ENCODE measurements at places on chromosomes 2 and 18. TPM values are rescaled to one million over a fixed set of nuclear protein-coding genes. Genes with fewer than 3 reads are reported as not detected.

DNA sequence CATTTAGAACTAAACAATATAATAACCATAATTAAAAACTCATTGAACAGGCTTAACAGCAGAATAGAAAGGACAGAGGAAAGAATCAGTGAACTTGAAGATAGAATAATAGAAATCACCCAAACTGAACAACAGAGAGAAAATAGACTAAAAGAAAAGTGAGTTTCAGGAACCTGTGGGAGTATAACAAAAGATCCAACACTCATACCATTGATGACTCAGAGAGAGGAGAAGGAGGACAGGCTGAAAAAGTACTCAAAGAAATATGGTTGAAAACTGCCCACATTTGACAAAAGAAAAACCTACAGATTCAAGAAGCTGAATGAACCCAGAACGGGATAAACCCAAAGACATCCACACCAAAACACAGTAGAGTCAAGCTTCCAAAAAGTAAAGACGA is 54.2 kb upstream of the FMNL2 start:
- DNase-seq = no peak

DNA sequence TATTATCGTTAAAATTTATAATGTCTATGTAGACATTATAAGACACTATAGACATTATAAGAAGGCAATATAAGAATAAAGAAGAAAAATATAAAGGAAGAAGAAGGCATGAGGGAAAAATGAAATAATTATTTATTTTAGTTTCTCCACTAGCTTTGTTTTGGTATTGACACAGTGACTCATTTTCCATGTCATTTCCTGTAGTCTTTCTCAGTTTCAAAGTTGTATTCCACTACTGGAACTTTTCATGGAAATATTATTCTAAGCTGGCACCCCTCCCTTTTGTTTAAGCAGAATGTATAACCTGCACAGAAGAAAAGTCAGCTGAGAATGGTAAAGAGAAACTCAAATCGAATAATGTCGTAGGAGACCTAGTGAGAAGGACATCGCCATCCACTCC is 234.2 kb upstream of the NETO1 start:
- DNase-seq = no peak

DNA sequence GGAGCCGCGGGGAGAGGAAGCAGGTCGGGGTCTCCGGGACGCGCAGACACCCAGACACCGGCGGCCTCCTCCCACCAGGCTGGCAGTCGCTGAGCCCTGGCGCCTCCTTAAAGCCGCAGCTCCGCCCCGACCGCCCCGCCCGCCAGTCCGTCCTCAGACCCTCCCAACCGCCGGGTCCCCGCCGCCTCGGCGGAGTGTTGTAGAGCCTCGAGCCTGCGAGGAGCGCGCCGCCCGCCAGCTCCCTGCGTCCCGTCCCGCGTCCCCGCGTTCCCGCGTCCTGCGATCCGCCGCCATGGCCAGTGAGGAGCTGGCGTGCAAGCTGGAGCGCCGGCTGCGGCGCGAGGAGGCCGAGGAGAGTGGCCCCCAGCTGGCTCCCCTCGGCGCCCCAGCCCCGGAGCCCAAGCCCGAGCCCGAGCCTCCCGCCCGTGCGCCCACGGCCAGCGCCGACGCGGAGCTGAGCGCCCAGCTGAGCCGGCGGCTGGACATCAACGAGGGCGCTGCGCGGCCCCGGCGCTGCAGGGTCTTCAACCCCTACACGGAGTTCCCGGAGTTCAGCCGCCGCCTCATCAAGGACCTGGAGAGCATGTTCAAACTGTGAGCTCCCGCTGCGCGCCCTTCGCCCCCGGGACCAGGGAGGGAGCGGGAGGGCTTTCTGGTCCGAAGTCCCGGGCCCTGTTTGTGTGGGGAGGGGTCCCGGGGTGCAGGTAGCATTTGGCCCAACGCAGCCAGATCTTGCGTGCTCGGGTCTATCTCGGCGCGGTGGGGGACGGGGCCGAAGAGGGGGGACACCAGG is at the start of gene EFHD1:
Gene EFHD1, plus strand, starts transcription at position 192 of the 793 bp plus-strand sequence. Its CDS starts 101 bp downstream, at position 293.
- DNase-seq = peak; percentile 80

Gene UGT1A10
- not detected for total RNA-seq

GRCh38 chr2:222736924-222737323 is 65.5 kb downstream of the MOGAT1 start:
- no peak for DNase-seq

DNA sequence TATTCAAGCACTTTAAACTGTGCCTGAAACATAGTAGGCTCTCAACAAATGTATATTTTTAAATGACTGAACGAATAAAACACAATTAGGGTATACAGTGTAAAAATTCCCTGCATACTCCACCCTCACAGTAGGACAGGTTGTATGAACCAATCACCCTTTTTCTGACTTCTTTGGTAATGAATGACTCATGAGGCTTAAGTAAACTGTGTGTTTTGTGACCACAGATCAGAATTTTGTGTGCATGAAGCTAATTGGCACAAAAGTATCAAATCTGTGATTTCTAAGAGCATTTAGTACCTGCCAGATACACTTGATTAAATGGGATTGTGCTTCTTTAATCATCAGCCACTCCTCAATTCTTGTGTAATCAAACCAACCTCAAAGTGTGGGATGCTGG is 109.9 kb upstream of the MAP4K3 start:
- no peak for DNase-seq

- DNase-seq = no peak
Measured at GRCh38 chr2:27849558-27850205, 40.5 kb downstream of the RBKS start.

DNA sequence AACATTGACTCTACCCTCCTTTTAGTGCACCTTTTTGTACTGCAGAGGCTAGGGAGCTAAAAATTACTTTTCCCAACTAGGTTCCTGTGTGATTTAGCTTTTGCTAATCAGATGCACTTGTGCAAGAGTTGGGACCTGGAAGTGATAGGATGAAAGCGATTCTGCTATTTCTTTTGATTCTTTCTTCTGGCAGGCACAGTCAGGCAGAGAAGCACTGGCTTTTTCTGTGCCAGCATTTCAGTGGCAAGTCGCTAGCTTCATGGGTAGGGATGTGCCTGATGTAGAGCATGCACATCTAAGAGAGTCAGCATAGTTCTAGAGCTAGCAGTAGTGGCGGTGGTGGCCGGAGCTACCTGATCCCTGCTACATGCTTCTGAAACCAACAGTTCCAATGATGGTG is 89.8 kb downstream of the MDH1 start:
- no peak for DNase-seq

- no peak for DNase-seq
Measured at GRCh38 chr18:36504928-36505327, 207.4 kb downstream of the FHOD3 start.

Gene ACOXL
- total RNA-seq = 47.5 TPM

DNA sequence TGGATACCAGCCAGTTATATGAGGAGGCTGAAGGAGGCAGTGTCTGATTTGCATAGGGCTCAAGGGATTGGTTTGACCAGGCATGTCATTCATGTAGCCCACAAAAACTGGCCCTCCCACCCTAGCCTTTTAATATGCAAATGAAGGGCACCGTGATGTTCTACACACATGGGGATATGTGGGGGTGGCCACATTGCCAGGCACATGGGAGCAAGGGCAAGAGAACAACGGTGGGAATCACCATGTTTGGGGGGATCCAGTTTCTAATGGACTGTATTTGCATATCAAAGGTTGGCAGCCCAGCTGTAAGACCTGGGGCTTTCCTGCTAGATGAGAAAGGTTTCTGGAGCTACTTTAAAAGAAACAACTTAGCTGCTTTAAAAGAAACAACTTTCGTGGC is 65.1 kb upstream of the SLC25A52 start:
- DNase-seq = no peak

GRCh38 chr2:46921676-46922448 is 6.3 kb upstream of the MCFD2 start:
- DNase-seq = no peak

Gene POTEE
- total RNA-seq = not detected

GRCh38 chr2:30270166-30270565 is 38.8 kb downstream of the LBH start:
- no peak for DNase-seq

Gene ANKRD30BL
- not detected for total RNA-seq

DNA sequence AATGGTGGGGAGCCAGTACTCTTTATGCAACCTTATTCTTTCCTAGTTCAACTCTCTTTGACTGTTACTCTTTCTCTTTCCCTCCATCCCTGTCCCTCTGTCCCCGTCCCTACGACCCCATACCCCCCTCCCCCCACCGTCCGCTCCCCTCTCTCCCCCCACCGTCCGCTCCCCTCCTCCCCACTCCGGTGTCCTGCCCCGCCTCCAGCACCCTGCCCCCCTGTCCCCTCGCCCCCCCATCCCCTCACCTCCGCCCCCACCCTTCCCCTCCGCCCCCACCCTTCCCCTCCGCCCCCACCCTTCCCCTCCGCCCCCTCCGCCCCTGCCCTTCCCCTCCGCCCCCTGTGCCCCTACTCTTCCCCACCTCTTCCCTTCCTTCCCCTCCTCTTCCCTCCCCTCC is 128.4 kb downstream of the LPIN1 start:
- DNase-seq = no peak

DNA sequence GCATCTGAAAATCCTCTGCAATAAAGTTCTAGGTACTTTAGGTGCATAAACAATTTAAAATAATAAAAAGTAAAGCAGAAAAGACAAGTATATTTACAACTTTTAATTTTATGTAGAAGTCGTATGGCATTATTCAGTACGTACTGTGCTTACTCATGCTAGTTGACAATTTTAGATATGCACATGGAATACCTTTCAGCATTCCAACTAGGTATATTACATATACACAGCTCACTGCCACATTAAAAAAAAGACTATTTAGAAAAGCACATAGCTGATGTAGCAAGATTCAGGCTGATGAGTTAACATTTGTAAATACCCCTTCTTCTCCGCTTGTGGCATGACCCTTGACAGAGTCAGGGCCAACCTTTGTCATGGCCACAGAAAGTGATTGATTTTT is 171.2 kb downstream of the FBXO15 start:
- no peak for DNase-seq

Gene COBLL1
- total RNA-seq = 95.3 TPM

- DNase-seq = no peak
Measured at GRCh38 chr2:104025295-104025694, 828.6 kb upstream of the POU3F3 start.

DNA sequence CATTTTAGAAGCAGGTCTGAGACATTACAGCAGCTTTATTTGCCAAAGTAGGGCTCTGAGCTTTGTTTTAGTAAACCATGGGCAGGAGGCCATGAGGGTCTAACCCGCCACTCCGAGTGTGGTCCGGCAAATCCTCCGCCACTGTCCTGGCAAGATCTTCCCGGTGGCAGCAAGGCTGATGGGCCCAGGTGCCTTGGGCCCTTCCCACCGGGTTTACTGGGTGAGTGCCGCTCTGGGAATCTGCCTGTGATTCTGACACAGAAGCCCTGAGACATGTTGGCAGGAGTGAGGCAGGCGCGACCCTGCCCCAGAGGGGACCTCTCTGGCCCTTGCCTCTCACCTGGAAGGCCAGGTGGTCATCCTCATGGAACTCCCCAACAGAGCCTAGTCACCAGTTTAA is 29.9 kb downstream of the MTERF4 start:
- no peak for DNase-seq

Gene SERPINB10
- total RNA-seq = not detected

- DNase-seq = peak; percentile 37
Measured at GRCh38 chr2:121248766-121249343, 36.1 kb downstream of the TFCP2L1 start.

DNA sequence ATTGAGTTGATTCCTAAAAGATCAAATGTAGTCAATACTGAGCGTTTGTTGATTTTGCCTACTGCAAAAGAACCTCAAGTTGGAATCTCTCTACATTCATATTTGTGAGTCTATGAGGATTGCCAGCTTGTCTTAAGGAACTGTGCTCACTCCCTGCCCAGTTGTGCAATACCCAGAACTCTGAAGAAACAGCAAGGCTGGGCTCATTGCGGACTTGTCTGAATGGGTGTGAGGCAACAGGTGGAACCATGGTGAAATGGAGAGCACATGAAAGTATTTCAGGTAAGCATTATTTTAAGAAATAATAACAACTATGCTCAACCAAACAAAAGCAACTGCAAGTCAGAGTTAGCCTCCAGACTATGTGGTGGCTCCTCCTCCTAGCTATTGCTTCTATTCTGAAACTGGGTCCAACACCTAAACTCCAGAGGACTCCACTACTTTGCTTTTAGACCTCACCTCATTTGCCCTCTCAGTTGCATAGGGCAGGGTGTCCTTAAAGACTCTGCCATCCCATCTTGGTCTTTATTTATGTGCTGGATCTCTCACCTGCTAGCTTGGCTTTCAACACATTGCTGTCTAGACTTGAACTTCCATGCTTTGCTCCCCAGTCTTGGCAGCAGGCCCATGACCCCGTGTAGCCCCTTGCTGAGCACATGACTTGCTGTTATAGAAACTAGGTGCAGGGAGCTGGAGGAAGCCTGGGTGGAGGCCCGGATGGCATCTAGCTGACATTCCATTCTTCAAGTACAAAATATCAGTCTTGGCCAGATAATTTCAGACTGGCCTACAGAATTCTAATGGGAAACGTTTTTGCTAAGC is 94.8 kb upstream of the ARL5A start:
- peak; percentile 83 for DNase-seq

- no peak for DNase-seq
Measured at GRCh38 chr2:96342085-96342484, 6.5 kb downstream of the NCAPH start.

DNA sequence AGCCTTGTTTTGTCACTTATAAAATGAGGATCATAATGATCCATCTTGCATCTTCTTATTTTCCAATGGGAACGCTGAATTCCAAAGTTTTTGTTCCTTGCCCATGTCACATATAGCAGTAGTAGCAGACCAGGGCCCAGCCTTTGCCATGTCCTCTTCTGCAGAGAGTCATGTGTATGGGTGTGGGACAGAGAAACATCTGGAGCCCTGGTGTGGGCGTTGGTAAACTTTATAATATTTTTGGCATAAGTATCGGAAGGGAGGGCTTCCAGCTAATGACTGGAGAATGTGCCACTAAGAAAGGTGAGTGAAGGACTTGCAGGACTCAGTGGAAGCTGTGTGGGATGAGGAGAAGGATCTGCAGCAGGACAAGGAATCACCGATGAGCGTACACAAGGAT is 157.2 kb downstream of the NCKAP5 start:
- no peak for DNase-seq

DNA sequence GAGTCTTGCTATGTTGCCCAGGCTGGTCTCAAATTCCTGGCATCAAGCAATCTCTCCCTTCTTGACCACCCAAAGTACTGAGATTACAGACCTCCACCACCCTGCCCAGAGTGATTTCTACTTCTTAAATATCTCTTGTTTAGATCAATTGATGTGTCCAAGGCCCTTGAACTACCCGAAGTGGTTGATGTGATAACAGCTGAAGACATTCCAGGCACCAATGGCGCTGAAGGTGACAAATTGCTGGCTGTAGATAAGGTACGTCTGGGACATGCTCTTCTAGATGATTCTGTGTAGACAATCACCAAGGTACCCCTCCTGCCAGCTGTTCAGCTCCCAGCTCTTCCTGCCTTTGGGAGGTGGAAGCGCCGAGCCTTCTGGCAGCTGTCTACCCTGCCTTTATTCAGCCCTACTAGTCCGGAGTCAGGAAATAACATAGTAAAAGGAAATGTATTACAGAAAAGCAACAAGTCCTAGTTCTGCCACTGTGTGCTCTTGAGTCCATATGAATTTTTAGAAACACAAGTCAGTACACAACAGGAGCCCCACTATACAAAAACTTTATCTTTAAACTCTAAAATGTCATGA is 61.3 kb upstream of the BZW1 start:
- DNase-seq = no peak
